Cardiac septum (tissue), 1 donor: ENCODE measurements at places on chromosomes 12 and 14.

DNA sequence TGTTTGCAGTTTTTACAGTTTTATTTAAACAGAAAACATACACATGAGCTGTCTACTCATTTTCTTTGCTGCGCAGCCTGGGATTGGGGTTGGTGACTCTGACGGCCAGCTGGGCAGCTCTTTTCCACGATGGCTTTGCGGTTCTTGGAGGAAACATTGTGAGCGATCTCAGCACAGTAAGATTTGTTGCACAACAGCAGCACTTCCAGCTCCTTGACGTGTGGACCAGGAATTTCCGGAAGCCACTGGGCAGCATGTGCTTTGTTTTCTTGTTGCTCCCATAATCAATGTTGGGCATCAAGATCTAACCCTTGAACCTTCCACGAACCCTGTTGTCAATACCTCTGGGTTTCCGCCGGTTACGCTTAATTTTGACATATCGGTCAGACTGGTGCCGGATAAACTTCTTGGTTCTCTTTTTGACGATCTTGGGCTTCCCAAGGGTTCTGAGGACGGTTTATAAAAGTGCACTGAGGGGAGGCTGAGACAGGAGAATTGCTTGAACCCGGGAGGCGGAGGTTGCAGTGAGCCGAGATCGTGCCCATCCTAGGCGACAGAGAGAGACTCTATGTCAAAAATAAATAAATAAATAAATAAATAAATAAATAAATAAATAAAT lies 21.8 kb downstream of the FKBP11 start:
- DNase-seq: no peak

- no peak for DNase-seq
These were observed 31.8 kb upstream of the LRRC10 start for GRCh38 chr12:69642531-69642930.

DNA sequence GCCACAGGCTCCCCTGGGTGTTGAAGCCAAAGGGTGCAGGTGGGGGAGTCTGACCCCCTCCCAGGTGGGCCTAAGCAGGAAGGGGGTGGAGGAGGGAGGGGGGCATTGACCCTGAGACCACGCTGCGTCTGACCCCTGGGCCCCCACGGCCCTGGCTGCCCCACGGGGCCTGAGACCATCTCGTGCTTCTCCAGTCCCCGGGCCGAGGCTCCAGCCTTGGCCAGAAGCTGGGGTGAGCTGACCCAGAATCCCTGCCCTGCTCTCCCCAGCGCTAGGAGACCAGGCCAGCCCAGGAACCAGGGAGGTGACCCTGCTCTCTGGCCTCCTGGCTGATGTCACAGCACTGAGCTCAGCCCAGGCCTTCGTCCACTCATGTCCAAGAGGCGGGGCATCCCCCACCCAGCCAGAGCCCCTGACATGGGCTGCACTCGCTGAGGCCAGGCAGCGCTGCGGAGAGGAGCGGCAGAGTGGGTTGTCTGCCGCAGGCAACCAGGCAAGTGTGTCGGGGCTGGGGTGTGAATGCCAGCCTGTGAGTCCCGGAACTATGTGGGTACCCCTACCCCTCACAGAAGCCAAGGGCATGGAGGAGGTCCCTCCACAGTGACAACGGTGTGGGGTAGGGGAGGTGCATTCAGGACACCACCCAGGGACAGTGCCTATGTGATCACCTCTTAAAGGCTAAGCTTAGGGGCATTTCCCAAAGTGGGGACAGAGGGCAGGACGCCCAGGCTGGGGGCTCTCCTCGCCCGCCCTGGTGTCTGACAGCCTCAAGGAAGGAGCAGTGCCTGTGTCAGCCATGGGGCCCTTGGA lies 6.3 kb downstream of the TRMT61A start:
- no peak for DNase-seq

DNA sequence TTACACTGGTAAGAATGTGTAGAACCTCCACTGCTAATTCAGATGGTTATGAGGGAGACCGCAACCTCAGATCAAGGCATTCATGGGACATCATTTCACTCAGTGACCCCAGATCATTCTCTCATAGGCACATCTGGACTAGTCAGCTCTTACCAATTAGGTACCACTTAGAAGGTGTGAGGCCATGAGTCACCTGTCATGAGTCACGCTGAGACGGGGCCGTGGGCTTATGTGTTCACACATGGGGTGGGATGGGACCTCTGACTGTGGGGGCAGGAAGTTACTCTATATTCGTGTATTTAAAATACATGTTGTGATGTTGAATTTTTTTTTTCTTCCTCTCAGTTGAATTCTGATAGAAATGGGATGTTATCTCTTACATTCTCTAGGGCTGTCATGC lies 55.9 kb downstream of the CCDC92 start:
- DNase-seq: no peak

DNA sequence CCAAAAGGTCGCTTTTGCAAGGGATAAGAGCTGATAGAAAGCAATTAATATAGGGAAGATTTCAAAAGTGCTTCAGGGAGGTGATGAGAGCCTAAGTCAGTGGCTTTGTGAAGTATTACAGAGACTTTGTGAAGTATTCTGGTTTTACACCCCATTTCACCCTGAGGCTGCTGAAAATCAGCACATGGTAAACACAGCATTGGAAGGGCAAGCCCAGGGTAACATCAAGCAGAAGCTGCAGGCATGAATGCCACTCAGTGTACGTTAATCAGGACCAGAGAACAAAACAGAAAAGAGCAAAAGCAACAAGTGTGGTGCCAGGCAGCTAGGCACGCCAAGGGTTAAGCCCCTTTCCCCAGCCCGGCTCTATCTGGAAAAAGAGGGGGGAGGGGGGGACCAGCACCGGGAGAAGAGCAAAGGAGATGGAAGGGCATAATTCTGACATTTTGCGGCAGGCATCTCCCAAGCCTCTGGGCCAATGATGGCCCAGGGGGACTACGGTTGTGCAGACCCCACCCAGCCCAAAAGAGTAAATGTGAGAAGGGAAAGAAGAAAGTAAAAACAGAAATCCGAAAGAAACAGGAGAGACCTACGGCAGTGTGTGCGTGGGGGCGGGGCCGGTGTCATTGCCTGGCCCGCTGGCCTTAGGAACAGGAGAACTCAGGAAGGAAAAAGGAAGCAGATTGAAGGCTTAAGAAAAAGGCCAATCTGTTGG lies 58.9 kb downstream of the DHRS2 start:
- no peak for DNase-seq

- DNase-seq: no peak
These were observed 170.7 kb downstream of the ESRRB start for GRCh38 chr14:76546426-76547221.

DNA sequence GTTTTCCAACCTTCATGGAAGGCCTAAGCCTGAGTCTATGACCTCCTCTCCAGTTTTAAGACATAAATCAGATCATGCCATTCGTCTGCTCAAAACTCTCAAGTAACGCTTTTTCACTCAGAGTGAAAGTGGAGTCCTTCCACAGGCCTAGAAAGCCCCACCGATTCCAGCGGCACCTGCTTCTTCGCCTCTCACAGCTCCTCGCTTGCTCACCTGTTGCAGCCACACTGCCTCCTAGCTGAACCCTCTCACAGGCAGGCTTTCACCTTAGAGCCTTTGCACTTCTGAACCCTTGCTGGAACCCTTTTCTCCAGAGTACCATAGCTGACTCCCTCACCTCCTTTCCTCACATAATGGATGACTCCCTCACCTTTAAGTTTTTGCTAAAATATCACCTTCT lies 301.1 kb downstream of the ZFP36L1 start:
- no peak for DNase-seq

DNA sequence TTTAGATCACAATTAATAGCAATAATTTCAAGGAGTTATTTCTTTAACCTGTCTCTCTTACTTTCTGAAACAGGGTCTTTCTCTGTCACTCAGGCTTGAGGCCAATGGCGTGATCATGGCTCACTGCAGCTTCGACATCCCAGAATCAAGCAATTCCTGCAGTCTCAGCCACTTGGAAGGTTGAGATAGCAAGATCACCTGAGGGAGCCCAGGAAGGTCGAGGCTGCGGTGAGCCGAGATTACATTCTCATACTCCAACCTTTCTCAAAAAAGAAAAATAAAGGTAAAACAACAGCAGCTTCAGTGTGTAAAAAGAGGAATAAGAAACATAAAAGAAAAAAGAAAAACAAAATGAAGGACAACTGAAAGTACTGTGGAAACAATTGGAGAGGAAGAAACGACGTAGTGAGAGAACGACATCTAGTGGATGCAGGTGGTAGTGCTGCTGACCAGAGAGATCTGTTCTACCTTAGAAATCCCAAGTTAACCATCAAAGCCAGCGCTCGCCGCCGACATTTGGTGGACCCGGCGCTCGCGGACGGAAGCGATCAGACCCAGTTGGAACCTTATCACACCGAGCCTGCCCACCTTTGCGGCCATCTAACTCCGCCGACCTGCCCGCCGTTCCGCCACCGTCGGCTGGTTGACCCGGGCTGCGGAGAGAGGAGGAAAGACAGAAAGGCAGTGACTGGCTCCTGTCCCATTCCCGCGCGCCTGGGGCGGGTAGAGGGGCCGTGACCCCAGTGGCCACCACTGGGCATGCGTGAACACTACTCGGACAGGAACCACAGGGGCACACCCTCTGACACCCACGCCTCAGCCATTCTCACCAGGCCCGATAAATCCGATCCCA lies 196.1 kb downstream of the ALG10 start:
- DNase-seq: peak; percentile 76

DNA sequence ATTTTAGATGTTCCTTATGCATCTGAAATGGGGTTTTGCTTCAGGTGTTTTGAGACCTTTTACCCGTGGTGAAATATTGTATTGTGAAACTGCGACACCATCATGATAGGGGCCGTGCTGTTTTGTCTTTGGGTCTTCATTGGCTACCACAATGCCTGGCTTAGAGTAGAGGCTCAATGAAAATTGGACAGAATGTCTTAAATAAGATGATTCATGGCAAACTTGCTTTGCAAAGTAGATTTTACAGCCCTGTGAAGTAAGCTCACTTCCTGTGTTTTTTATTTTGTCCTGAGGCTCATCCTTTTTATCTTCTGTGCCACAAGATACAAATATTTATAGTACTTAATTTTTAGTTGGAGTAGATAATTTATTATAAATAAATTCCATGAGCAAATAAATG lies 111.3 kb upstream of the FRMD6 start:
- no peak for DNase-seq

- DNase-seq: no peak
These were observed 184.5 kb downstream of the AKAP6 start for GRCh38 chr14:32513571-32514009.

DNA sequence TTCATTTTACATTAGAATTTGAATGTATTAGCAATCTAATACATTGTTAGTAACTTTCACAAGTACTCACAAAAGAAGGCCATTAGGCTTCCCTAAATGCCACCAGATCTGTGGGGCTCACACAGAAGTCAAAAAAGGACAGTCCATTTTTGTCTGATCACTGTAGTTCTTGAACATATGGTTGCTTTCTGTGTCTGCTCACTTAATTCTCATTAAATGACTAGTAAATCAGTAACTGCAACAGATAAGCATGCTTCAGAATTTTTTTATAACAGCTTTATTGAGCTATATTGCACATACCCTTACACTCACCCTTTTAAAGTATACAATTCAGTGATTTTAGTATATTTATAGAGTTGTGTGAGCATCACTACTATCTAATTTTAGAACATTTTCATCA lies 71.4 kb downstream of the DENND5B start:
- DNase-seq: no peak

DNA sequence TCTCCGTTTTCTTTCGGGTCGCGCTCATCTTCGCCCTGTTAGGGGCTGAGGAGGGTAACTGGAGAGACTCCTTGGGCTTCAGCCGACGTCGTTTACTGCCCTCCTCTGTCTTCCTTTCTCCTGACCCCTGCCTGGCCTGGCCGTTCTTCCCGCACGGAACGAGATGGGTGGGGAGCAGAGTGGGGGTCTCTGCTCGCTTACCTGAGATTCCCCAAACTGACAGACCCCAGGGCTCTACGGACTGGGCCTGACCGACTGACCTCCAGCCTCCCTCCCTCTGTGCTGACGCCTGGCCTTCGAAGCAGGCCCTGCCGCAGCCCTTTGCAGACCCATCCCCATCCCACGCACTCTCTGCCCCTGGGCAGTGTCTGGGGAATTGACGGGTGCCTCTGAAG lies 439 bp downstream of the GOLGA5 start:
- DNase-seq: no peak
